ENCODE measurements at places on chromosomes 2 and 18.

GRCh38 chr2:105181282-105181681 lies 60.3 kb upstream of the GPR45 start:
- no peak for DNase-seq

DNA sequence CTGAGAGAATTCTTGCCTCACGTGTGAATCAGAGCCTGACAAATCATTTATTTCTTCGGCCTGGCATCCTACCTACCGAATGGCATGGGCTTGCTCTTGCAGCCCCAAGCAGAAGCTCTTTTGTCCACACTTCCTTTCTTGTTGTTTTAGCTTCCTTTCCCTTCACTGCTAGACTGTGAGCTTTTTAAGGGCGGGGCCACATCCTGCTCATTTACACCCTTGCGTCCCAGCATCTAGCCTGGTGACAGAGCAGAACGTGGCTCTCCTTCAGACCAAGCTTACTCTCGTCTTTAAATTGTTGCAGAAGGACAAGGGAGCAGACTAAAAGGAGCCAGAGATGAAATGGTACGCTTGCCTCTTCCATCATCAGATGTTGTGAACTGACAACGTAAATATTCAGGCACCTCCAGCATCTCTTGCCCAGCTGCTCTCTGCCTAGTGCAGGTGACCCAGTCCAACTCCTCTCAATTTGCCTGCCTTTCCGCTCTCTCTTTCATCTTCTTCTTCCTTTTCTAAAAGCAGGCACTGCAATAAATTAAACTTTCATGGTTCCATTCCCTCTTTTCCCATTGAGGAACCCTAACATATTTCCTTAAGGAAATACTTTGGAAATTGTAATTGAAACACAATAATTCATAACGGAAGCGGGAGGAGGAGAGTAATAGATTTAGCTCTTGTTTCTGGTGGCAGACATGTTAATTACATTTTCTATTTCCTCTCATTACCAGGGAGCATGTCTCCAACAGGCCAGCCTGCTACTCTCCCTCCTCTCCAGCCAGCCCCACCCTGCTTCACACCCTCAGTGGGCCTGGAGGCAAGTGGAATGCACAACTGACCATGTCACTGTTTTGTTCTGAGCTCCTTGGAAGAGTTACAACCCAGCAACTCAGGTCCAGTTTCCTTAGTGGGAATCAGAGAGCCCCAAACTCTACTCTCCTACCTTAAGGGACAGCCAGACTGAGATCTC lies 228.1 kb upstream of the TRIB2 start:
- no peak for DNase-seq

DNA sequence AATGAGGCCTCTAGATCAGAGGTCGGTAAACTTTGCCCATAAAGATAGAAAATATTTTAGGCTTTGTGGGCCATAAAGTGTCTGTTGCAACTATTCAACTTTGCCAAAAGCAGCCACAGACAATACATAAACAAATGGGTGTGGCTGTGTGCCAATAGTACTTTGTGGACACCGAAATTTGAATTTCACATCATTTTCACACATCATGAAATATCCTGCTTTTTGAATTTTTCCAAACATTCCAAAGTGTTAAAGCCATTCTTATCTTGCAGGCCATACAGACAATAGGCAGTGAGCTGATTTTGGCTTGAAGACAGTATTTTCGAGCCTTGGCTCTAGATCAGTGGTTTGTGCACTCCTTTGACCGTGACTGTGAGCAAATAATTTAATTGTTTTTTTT lies 51.1 kb upstream of the EPC2 start:
- DNase-seq: no peak

DNA sequence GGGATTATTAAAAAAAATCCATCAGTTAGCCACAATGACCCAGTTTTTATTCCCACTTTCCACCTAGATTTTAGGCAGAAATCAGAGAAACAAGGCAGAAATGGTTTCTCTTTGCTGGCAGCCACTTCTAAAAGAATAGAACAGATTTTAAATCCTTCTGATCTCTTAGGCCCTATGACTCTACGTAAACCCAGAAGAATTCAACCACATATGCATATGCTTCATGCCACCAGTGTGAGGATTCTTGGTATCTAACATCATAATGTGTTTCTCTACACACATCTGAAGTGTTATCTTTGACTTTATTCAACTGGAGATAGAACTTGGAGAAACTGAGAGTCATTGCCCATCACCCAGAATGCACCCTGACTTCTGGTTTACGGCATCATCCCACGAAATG lies 128.7 kb upstream of the TANK start:
- no peak for DNase-seq

GRCh38 chr2:88032070-88032702 lies 15.8 kb upstream of the RNU2-63P start:
- DNase-seq: no peak

- DNase-seq: peak; percentile 71
Measured at GRCh38 chr2:86072271-86072858, 33.3 kb downstream of the POLR1A start.

Measured in SK-MEL-5 (cell line).